HFF-Myc (cell line): ENCODE measurements at places on chromosomes 12 and 14.

GRCh38 chr14:54329082-54329695 lies 67.6 kb upstream of the CDKN3 start:
- DNase-seq = peak; percentile 76

GRCh38 chr14:88562831-88563686 lies at the start of gene ZC3H14:
ZC3H14 (plus strand) TSS chr14:88563037; CDS start chr14:88563134, 97 bp downstream.
- no peak for DNase-seq

GRCh38 chr12:52236386-52237050 lies 3.5 kb downstream of the KRT7 start:
- DNase-seq = no peak

DNA sequence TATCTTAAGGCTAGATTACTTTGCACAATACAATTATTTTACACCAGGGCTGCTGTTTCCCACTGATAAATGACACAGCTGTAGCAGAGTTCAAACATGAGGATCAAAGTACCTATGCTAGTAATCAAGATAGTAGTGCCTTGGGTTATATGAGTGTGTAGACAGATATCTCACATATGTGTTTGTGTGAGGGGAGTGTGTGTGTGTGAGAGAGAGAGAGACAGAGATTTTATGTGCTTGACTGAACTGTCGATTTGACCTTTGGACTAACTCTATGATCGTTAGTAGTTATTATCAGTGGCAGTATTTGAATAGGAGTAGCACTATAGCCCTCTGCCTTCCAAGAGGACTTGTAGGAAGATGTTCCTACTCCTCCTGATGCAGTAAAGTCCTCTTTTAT lies 15.5 kb downstream of the PLEKHA5 start:
- DNase-seq = no peak
